ENCODE measurements at places on chromosomes 2 and 18. TPM values are rescaled to one million over a fixed set of nuclear protein-coding genes. Genes with fewer than 3 reads are reported as not detected.

- H3K36me3 ChIP-seq: no peaks in the 10 kb centered on the region
- H3K27ac ChIP-seq: no peak overlapping the region
- no peak for DNase-seq
- H3K4me3 ChIP-seq: no peak overlapping the region
- no peaks in the 10 kb centered on the region for H3K27me3 ChIP-seq
These were observed 32.1 kb upstream of the RHOB start for GRCh38 chr2:20414806-20415205.

- no peaks in the 10 kb centered on the region for H3K36me3 ChIP-seq
- no peak overlapping the region for H3K4me3 ChIP-seq
- H3K4me1 ChIP-seq: no peaks in the 10 kb centered on the region
- no peaks in the 10 kb centered on the region for H3K27me3 ChIP-seq
- no peak for DNase-seq
These were observed 311.8 kb upstream of the ST6GAL2 start for GRCh38 chr2:107197594-107198294.

Gene MAP2
- not detected for total RNA-seq

Gene NXPH2
- total RNA-seq: not detected

DNA sequence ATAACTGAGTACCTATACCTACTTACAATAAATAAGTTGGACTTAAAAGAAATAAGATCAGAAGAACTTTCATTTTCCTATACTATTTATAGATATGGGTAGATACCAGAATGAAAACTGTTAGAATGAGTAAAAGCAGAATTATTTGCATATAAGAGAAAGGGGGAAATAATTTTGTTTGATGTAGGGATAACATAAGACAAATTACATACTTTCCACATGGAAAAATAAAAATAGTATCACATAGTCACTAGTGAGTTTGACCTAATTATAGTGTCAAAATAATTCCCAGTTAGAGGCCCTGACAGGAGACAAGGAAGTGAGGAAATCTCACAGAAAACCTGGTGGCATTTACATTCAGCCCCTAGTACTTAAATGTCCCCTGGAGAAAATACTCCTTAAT is 28.6 kb downstream of the KCMF1 start:
- peaks cover 5% of the 10 kb centered on the region for H3K4me1 ChIP-seq
- H3K36me3 ChIP-seq: peaks cover 2% of the 10 kb centered on the region
- no peak for DNase-seq
- no peaks in the 10 kb centered on the region for H3K27me3 ChIP-seq

GRCh38 chr2:55518841-55519165 is 715 bp upstream of the CFAP36 start:
- peak overlapping the region; percentile 62 for H3K4me3 ChIP-seq
- no peaks in the 10 kb centered on the region for H3K27me3 ChIP-seq
- H3K4me1 ChIP-seq: peaks cover 16% of the 10 kb centered on the region
- H3K27ac ChIP-seq: peak overlapping the region; percentile 85
- DNase-seq: no peak

GRCh38 chr2:50535971-50536759 is 495.8 kb downstream of the NRXN1 start:
- H3K27ac ChIP-seq: no peak overlapping the region
- H3K36me3 ChIP-seq: no peaks in the 10 kb centered on the region
- H3K27me3 ChIP-seq: no peaks in the 10 kb centered on the region
- no peak overlapping the region for H3K4me3 ChIP-seq

- H3K27me3 ChIP-seq: no peaks in the 10 kb centered on the region
- no peak overlapping the region for H3K4me3 ChIP-seq
- no peaks in the 10 kb centered on the region for H3K36me3 ChIP-seq
- no peak overlapping the region for H3K27ac ChIP-seq
- no peaks in the 10 kb centered on the region for H3K4me1 ChIP-seq
- no peak for DNase-seq
These were observed 32.8 kb upstream of the MARCO start for GRCh38 chr2:118909191-118909590.

Gene RAD51AP2
- not detected for total RNA-seq

DNA sequence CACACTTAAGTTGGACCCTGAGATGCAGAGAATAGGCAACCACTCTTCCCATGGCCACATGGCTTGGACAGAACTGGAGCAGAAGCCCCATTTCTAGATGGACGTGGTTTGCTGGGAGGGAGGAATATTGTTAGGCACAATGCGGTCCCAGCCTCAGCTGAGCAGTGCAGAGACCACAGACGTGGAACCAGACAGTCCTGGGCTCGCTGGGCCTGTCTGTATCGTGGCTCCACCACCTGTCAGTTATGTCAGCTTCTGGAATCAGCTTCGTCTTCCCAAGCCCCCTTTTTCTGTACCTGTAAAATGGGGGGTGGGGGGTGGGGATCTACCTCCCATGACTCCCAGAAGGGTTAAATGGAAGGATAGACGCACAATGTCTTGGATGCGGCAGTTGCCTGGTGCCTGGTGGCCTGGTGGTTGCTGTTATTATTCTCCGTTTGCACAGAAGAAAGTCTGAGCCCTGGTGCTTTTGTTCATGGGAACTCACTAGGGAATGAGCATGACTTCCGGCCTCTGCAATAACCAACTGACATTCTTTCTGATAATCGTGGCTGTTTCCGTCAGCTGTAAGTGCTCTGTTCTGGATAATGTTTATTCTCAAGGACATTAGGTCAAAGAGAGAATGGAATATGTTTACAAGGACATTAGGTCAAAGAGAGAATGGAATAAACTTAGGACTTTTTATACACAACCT is 31.4 kb downstream of the COLEC11 start:
- H3K27ac ChIP-seq: no peak overlapping the region
- no peaks in the 10 kb centered on the region for H3K4me1 ChIP-seq
- H3K36me3 ChIP-seq: no peaks in the 10 kb centered on the region
- DNase-seq: no peak
- H3K27me3 ChIP-seq: no peaks in the 10 kb centered on the region

Gene ARL4C
- 756 TPM for total RNA-seq

Gene IMP4
- 60.5 TPM for total RNA-seq

Gene ABHD1
- total RNA-seq: 0.88 TPM

- no peak overlapping the region for H3K27ac ChIP-seq
- no peaks in the 10 kb centered on the region for H3K36me3 ChIP-seq
- H3K27me3 ChIP-seq: no peaks in the 10 kb centered on the region
- no peak for DNase-seq
These were observed 15.1 kb upstream of the CYP27C1 start for GRCh38 chr2:127235082-127235702.

DNA sequence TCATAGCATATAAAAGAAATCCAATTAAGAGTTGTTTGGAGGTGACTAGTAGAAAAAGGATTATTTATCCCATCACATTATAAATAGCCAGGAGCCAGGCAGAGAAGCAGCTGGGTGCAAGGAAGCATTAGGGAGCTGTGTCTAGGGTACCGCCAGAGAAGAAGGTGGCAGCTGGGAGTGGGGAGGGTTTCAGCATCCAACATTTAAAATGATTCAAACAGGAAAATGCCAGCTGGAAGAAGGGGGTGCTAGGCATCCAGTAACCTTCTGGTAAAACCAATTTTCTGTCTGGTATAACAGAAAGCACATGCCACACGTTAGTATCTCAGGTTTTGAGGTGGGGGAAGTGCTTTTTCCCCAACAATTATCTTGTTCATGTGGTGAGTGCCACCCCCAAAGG is 452.4 kb downstream of the ZEB2 start:
- H3K36me3 ChIP-seq: no peaks in the 10 kb centered on the region
- H3K27me3 ChIP-seq: no peaks in the 10 kb centered on the region
- no peak for DNase-seq
- H3K4me1 ChIP-seq: no peaks in the 10 kb centered on the region

DNA sequence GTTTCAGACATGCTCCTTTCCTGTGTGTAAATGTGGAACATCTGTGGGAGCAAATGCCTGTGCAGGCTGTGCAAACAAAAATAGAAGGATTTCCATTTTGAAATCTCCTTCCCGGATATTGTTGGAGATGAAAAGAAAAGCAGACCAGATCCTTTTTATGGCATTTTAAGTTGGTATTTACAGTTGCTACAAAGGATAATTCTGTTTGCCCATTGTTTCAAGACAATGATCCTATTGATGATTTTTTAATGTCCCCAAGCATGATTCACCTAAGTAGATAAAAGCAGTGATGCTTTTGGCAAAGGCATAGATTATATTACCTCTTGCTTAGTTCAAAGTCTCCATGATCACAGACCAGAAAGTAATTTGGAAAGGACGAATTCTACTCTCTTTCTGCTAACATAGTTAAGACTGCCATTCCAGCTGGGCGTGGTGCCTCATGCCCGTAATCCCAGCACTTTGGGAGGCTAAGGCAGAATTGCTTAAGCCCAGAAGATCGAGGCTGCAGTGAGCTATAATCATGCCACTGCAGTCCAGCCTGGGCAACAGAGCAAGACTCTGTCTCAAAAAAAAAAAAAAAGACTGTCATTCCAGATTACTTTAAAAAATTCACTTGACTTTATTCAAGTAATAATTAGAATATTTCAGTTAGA is 209.6 kb upstream of the SLC39A10 start:
- no peaks in the 10 kb centered on the region for H3K36me3 ChIP-seq
- H3K27ac ChIP-seq: no peak overlapping the region
- H3K27me3 ChIP-seq: no peaks in the 10 kb centered on the region
- H3K4me3 ChIP-seq: no peak overlapping the region
- no peaks in the 10 kb centered on the region for H3K4me1 ChIP-seq

Gene DNAJC5G
- total RNA-seq: not detected

GRCh38 chr2:226766352-226767055 is 33.1 kb downstream of the IRS1 start:
- H3K36me3 ChIP-seq: no peaks in the 10 kb centered on the region
- no peak overlapping the region for H3K4me3 ChIP-seq
- no peaks in the 10 kb centered on the region for H3K27me3 ChIP-seq
- H3K4me1 ChIP-seq: no peaks in the 10 kb centered on the region
- no peak overlapping the region for H3K27ac ChIP-seq

- H3K27ac ChIP-seq: no peak overlapping the region
- DNase-seq: no peak
- H3K4me1 ChIP-seq: no peaks in the 10 kb centered on the region
- no peaks in the 10 kb centered on the region for H3K27me3 ChIP-seq
These were observed 71.9 kb upstream of the KLHL29 start for GRCh38 chr2:23312996-23313606.

DNA sequence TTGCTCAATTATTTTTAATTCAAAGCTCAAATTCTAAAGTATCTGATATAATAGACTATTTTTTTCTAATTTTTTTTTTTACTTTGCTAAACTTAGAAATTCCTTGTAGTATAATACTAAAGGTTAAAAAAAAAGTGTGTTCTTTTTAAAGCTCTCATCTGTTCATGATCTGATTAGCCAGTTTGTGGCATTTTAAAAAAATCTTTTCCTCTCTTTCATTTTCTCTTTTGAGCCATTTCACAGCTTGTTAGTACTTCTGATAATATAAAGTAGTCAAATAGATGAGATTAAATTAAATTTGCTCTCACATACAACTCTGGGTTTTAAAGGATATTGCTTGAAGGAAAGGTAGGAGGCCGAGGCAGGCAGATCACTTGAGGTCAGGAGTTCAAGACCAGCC is 40.7 kb upstream of the NEMP2 start:
- DNase-seq: no peak
- no peaks in the 10 kb centered on the region for H3K27me3 ChIP-seq
- H3K4me1 ChIP-seq: peaks cover 33% of the 10 kb centered on the region
- H3K36me3 ChIP-seq: no peaks in the 10 kb centered on the region
- no peak overlapping the region for H3K4me3 ChIP-seq
- no peak overlapping the region for H3K27ac ChIP-seq

GRCh38 chr2:205783872-205784499 is 101.7 kb downstream of the NRP2 start:
- H3K27ac ChIP-seq: no peak overlapping the region
- H3K36me3 ChIP-seq: no peaks in the 10 kb centered on the region
- DNase-seq: no peak
- H3K4me3 ChIP-seq: no peak overlapping the region
- no peaks in the 10 kb centered on the region for H3K27me3 ChIP-seq

DNA sequence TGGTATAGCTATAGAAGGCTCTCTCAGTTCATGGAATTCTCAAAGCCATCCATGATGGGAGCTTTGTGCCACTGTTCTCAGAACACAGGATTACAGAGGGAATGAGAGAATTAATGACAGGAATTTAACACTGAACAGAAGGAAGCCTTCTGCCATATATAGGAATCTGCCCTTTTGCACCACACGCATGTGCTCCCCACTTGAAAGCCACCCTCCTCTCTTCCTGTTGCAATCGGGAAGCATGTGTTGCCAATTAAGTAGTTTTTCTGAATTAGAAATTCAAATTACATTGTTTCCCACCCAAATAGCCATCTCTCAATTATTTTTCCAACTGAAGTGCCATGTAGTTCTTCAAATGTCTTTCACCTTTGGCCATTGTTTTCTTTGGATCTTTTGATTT is 71.3 kb downstream of the C1D start:
- H3K27me3 ChIP-seq: no peaks in the 10 kb centered on the region
- no peak overlapping the region for H3K27ac ChIP-seq
- no peaks in the 10 kb centered on the region for H3K4me1 ChIP-seq
- no peaks in the 10 kb centered on the region for H3K36me3 ChIP-seq

Gene ACADL
- not detected for total RNA-seq

Gene DYTN
- total RNA-seq: not detected

Gene SUCLG1
- 54.6 TPM for total RNA-seq
